Foreskin fibroblast (primary cell): ENCODE measurements at places on chromosomes 6 and 20.

DNA sequence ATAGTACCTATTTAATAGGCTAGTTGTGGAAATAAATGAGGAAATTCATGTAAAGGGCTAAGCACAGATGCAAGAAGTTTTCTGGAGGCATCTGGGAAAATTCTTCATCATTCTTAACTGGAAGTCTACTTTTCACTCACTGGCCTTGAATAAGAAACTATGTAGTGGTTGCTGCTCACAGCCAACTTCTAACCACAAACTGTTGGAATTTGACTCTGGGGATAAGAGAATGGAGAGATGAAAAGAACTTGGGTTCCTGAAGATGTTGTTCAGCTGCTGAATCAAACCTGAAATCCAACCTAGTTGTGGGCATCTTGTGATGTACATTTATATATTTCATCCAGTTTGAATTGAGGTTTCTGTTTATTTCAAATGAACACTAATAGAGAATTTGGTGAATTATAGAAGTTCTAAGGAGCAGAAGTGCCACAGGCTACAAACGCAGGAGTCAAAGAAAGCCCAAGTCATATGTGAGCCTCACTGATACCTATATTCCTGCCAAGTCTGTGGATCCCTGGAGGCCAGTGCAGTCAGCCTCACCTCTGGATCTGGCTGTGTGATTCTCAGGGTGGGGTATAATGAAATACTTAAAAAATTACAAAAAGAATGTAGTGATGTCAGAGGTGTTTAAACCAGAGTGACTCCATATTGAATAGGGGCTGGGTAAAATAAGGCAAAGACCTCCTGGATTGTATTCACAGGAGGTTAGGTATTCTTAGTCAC lies 18.7 kb upstream of the MEI4 start:
- no peak for DNase-seq

GRCh38 chr6:139962654-139963347 lies 588.4 kb upstream of the CITED2 start:
- DNase-seq, result no peak

- DNase-seq, result no peak
These were observed 62.0 kb downstream of the TRERF1 start for GRCh38 chr6:42389736-42390135.

GRCh38 chr6:145630598-145630997 lies 104.7 kb downstream of the EPM2A start:
- no peak for DNase-seq

DNA sequence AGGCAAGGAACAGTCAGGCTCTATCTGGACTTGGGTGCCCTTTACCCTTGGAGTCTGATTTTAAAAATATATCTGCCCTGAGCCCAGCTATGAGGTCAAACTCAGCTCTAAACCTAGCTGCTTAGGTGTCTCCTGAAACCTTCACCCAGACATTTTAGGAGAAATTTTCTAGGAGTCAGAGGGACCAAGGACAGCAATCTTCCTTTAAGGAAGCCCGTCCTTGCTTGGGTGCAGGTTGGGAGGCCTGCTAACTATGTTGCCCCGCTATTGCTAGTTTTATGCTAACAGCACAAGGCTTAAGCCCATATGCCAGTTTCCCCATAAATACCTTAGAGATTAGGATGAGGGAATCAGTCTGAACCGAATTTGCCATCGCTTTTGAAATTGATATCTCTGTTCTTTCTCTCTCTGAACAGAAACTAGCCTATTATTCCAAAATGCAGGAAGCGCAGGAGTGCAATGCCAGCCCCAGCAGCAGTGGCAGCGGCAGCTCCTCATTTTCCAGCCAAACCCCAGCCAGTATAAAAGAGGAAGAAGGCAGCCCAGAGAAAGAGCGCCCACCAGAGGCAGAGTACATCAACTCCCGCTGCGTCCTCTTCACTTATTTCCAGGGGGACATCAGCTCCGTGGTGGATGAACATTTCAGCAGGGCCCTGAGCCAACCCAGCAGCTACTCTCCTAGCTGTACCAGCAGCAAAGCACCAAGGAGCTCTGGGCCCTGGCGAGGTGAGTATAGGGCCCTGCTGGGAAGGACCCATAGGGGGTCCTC lies 2.6 kb downstream of the VGLL2 start:
- no peak for DNase-seq

GRCh38 chr6:150492507-150492906 lies 107.2 kb upstream of the PLEKHG1 start:
- no peak for DNase-seq

- no peak for DNase-seq
These were observed 6.4 kb upstream of the COL9A1 start for GRCh38 chr6:70309243-70309642.

DNA sequence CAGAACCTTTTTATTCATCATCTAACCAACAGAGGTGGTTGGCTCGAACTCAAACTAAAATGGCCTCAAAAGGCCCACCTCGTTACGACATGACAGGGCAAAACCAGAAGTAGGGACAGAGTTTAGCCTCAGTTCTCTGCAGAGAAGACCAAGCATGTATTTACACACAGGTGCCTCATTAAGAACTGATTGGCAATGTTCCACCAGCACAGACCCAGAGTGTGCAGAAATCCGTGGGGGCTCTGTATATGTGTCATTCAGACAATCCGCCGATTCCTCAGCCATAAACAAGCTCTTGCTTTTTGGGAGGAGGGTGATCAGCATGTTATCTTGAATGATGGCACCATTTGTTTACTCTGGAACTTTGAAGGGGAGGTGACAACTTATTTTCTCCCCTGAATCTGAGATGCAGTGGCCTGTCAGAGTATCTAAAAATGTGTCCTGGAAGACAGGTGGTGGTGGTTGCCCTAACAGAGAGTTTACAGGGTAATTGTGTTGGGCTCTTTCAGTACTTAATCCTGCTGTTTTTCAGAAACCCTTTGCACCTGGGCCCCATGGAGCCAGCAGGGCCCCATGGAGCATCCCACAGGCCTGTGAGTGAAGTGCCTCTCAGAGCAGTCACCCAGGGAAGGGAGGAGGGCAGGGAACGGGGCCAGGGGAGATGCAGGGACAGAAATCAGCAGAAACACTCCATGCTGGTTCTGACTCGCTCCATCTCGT lies 29.1 kb upstream of the C20orf203 start:
- DNase-seq, result no peak
